ENCODE measurements at places on chromosomes 6 and 20. TPM values are rescaled to one million over a fixed set of nuclear protein-coding genes. Genes with fewer than 3 reads are reported as not detected.

Gene SLC32A1
- not detected for total RNA-seq

Gene BPIFB2
- total RNA-seq, result not detected

Gene VGLL2
- not detected for total RNA-seq

Gene RAD21L1
- not detected for total RNA-seq

Gene BTNL2
- total RNA-seq, result not detected

Gene WFDC5
- total RNA-seq, result not detected

Gene WFDC10B
- not detected for total RNA-seq

Gene F13A1
- 100 TPM for total RNA-seq

Gene EXOC2
- 12.7 TPM for total RNA-seq

Gene GPR63
- 0.79 TPM for total RNA-seq

Gene CLDN20
- total RNA-seq, result not detected

Gene CRISP2
- not detected for total RNA-seq

Gene MEP1A
- not detected for total RNA-seq

Gene RIN2
- total RNA-seq, result 64.0 TPM

Gene MUCL3
- not detected for total RNA-seq

Gene CD93
- 41.0 TPM for total RNA-seq

Gene RAET1L
- not detected for total RNA-seq

Gene PRICKLE4
- total RNA-seq, result 3.8 TPM

Gene PBX2
- total RNA-seq, result 46.5 TPM

Gene PKIG
- total RNA-seq, result 195 TPM

Gene PRPH2
- total RNA-seq, result 0.47 TPM

Gene HSPA1L
- 2.0 TPM for total RNA-seq

Gene LY6G5C
- total RNA-seq, result 1.8 TPM

Gene CYP24A1
- not detected for total RNA-seq

Gene TRMT6
- total RNA-seq, result 7.1 TPM

Gene TSPO2
- not detected for total RNA-seq

Gene RNF8
- total RNA-seq, result 15.7 TPM

Gene CST2
- not detected for total RNA-seq

Gene UBD
- not detected for total RNA-seq

Gene CSTF1
- 19.5 TPM for total RNA-seq

Gene SLC17A5
- total RNA-seq, result 4.9 TPM

Gene IYD
- total RNA-seq, result not detected
